HS-27A (cell line): ENCODE measurements at places on chromosomes 2 and 18.

GRCh38 chr2:225600444-225600843, 200.9 kb downstream of the NYAP2 start:
- no peak for DNase-seq

- no peak for DNase-seq
Observed at GRCh38 chr2:97996679-97997078, 931 bp upstream of the TMEM131 start.

GRCh38 chr18:49300538-49300937, 159.9 kb downstream of the DYM start:
- DNase-seq: no peak

DNA sequence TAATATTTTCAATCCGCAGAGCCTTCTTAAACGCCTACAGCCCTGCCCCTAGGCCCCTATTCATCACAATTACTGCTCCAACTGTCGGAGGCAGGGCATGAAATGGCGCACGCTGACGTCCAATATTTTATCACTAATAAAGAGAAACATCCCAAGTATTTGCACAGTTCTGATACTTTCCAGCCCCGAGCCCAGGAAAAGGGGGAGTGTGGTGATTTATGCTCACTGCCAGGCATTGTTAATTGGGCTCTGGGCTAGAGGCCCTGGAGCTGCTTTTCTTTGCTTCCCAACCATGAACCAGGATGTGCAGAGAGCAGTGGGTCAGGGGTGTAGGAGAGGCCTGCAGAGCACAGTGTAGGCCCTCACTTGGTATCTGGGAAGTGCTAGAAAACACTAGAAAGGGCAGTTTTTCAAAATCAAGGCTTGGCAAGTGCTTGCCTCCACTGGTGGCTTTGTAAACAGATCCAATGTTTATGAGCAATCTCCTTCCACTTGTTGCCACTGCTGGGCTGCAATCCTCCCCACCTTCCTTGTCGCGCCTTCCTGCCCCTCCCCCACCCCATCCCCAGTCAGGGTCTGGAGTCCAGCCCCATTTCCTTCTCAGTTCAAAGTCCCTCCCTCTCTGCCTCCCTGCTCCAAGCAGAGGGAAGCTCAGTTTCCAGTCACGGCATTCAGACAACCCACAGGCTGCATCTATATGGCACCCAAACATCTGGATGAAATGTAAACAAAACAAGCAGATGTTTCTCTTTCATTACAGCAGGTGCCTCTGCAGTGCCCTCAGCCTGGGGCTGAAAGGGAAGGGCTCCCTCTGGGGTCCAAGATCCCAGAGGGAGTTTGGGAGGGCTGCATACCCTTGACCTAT, 83.9 kb upstream of the PKDCC start:
- no peak for DNase-seq

DNA sequence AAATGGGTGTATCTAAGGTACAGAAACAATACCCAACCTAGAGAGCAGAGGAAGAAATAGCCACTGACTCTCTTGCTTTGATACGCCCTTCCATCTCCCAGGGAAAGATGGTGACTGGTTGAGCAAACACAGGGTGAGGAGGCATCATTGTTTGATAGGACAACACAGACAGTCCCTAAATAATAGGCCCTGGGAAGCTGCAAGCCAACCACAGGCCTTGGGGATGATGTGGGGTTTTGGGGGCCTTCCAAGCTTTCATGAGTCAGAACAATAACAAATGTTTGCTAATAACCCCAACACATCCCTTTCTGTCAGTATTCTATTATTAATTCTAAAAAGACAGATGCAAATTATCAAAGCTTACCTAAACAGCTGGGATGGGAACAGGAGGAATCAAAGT, 9.8 kb downstream of the LGALSL start:
- DNase-seq: no peak

- no peak for DNase-seq
Observed at GRCh38 chr2:8451273-8451672, 230.6 kb upstream of the ID2 start.

GRCh38 chr2:149315461-149315860, 14.9 kb upstream of the LYPD6 start:
- DNase-seq: no peak

- no peak for DNase-seq
Observed at GRCh38 chr2:76008001-76008702, 297.4 kb upstream of the GCFC2 start.

GRCh38 chr2:225668606-225669266, 269.2 kb downstream of the NYAP2 start:
- DNase-seq: peak; percentile 15

GRCh38 chr2:238061315-238062202, 758 bp downstream of the SCLY start:
- no peak for DNase-seq

DNA sequence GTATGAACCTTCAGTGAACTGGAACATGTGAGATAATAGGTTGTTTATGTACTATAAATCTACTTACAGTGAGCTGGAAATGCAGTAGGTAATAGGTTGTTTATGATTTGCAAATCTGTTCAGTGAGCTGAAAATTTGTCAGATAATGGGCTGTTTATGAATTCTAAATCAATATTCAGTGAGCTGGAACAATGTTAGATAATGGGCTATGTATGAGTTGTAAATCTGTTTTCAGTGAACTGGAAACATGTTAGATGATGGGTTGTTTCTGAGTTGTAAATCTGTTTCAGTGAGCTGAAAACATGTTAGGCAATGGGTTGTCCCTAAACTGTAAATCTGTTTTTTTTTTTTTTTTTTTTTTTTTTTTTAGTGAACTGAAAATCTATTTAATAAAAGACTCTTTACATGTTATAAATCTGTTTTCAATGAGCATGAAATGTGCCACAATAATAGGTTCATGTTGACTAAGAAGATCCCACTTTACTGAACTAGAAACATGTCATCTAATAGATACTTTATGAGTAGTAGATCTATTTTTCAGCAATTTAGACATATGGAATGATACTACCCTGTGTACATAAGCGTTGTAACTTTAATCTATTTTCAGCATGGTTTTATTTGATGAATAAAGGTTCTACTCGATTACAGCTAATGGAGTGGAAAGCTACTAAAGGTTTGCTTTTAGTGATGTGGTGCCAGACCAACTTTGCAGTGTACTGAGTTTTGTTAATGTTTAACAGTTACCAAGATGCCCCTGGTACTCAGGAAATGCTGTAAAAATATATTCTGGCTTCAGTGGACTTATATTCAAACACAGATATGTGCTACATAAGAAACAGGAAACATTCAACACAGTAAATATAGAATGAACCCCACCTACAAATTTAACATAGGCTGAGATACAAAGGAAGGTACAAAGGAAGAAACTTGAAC, 1471.8 kb downstream of the LRP1B start:
- no peak for DNase-seq

DNA sequence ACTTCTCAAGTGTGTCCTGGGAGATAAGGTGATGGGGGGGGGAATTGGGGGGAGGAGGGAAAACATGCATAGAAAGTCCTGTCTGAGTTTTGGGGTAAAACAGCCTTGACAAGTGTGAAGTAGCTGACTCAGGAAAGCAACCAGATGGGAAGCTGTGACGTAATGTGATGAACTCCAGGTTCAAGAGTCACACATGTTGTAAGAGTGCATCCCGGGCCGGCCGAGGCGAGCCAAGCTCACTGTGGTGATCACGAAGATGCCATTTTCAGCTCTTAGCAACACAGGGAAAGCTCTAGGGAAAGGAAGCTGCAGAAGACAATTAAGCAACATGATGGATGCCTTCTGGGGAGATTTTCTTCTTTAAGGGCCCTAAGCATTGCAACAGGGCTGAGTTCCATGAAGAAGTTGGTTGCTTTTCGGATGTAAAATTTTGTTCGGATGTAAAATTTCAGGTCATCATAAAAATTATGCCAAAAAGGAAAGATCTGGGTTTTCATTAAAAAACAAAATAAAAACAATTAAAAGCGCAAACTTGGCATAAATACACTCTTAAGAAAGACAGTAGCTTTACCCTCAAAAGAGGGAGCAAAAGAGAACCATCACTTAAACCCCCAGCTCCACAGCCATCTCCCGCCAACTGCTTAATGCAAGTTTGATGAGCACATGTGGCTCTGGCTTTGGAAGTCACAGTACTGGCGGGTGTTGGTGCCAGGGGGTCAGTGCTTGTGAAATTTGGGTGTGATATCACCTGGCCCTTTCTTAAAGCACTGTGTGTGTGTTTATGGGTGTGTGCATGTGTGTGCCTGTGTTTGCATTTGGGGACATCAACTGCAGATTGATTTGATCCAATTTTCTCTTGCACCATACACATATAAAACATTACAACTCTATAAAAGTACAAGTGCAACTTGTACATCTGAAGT, 19.1 kb downstream of the SERTAD2 start:
- DNase-seq: no peak

- peak; percentile 11 for DNase-seq
Observed at GRCh38 chr18:31685097-31686082, 1.0 kb upstream of the B4GALT6 start.
